SK-MEL-5 (cell line): ENCODE measurements at places on chromosomes 11 and 22. TPM values are rescaled to one million over a fixed set of nuclear protein-coding genes. Genes with fewer than 3 reads are reported as not detected.

GRCh38 chr11:14356342-14356741 is 2.6 kb downstream of the RRAS2 start:
- DNase-seq, result no peak

Gene KDM4E
- not detected in 2 replicates for total RNA-seq

Gene GLYAT
- not detected in 2 replicates for total RNA-seq

DNA sequence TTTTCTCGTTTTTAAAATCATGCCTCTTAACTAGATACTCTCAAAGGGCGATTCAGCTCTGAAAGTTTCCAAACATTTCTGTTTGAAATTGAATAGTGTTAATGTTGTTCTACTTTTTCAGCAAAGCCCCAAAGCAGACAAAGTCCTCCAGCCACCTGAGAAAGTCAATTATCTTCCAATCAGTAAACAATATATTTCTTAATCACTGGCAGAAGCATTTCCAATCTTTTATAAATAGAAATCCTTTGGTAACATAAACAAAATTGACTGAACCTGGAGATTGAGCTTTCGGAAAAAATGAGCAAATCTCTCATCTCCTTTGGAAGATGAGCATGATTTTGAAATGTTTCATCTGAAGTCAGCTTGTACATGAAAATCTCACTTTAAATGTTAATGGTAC is 84.4 kb upstream of the FIBIN start:
- no peak for DNase-seq

DNA sequence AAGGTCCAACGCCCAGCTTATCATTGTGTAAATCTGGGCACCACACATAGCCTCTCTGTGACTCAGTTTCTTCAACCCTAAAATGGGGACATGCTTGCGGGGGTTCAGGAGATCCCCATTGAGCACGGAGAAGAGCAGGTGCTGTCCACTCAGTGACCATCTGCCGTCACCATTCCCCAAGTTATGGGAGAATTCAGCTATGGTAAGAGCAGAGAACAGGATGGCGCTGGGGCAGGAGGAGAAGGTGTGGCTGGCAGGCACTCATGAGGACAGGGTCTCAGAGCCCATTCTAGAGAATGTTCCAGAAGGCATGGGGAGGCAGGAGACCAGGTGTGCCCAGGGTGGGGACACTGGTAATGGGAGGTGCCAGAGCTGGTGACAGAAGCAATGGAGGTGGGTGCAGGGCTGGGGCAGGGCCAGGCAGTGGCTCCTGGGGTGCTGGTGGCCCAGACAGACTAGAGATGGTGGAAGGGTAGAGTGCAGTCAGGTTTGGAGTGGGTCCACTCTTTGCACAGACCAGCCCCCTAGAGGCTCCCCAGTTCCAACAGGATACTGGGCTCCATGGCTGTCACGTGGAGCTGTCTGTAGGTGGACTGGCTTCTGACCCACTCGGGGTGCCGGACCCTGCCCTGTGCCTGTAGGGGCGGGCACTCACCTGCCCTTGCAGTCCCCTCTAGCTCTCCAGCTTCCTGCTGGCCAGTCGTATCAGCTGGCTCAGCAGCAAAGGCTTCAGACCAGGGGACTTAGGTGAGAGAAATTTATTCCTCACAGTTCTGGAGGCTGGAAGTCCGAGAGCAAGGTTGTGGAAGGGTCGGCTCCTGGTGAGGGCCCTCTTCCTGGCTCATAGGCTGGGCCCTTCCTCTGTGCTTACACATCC is 84.7 kb downstream of the CDKN1C start:
- no peak for DNase-seq

GRCh38 chr11:125443767-125444311 is 52.2 kb downstream of the FEZ1 start:
- DNase-seq, result no peak

Gene F2
- total RNA-seq, result not detected in 2 replicates

Gene TYMP
- 1.5 and 1.8 TPM in 2 replicates for total RNA-seq

DNA sequence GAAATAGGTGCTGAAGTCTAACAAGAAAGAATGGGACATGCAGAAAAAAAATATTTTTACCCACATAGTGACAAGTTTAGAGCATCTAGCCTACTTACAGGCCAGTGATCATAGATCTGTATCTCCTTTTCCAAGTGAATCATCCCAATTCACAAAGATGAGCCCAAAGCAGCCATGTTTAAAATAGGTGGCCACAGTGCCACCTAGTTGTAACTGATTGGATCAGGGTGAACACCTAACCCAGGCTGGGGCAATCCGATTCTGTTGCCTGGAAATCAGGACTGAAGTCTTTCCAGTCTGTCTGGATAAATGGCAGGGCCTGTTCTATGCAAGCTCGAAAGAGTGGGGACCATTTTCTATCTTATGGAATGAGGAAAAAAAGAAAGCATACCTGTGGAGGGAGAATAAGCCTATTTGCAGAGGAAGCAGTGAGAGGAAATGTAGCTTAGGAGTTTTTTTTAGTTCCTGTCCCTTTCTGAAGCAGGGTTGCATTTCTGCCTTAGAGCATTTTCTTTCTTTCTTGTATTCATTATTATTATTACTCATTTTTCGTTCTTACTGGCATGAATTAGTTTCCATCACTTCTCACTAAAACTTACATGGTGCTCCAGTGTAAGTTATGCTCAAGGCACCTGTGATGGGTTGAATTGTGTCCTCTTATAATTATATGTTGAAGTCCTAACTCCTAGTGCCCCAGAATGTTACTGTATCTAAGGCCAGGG is 113.2 kb upstream of the RAG2 start:
- peak; percentile 13 for DNase-seq

DNA sequence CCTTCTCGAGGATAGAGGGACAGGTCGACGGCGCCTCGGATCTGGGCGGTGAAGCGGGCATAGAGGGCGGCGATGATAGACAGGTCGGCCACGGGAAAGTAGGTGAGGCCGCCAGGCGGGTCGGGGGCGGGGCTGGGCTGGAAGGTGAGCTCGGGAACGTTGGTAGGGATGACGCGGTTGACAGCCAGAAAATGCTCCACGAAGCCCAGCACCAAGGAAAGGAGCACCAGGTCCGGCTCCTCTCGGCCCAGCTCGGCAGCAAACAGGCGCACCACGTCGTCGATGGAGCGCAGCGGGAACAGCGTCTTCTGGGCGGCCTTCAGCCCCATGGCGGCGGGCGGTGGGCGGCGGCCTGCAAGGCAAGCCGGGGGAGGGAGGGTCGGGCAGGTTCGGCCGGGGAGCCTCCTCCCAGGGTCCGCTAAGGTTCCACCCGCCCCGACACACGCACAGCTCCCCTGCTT is 540 bp downstream of the MEN1 start:
- DNase-seq, result no peak

DNA sequence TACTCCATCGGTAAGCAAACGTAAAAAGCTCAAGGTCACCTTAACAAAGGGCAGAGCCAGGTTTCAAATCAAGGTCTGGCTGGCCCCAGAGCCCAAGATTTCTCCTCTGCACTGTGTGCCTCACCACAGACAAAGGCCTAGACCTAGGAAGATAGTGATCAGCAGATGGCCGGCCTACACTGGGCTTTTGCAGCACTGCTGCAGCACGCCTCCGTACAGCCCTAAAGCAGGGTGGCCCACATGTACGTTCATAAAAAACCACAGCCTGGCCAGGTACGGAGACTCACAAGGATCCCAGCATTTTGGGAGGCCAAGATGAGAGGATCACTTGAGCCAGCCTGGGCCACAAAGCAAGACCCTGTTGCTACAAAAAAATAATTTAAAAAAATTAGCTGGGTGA is 106.3 kb upstream of the PITPNB start:
- no peak for DNase-seq

GRCh38 chr11:15114501-15115475 is at the start of gene INSC:
Gene INSC, plus strand, starts transcription at chr11:15114923. Its CDS starts 34,252 bp downstream, at chr11:15149175.
- no peak for DNase-seq

DNA sequence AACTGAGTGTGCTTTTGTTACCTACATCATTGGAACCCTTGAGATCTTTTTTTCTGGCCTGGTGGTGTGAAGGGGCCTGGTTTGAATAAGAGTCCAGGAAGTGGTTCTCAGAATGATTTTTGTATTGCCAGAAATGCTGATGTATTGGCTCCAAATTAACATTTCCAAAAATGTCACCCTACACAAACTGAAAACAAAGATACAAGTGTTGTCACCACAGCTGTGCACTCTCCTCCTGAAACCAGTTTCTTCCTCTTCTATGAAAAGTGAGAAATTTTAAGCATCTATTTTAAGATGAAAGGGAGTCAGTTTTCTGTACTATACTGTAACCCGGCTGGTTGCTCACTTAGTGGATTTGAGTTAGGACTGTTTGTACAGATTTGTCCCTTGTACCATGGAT is 218.8 kb downstream of the PGR start:
- DNase-seq, result no peak

GRCh38 chr11:12668166-12668565 is 6.1 kb upstream of the TEAD1 start:
- DNase-seq, result no peak

DNA sequence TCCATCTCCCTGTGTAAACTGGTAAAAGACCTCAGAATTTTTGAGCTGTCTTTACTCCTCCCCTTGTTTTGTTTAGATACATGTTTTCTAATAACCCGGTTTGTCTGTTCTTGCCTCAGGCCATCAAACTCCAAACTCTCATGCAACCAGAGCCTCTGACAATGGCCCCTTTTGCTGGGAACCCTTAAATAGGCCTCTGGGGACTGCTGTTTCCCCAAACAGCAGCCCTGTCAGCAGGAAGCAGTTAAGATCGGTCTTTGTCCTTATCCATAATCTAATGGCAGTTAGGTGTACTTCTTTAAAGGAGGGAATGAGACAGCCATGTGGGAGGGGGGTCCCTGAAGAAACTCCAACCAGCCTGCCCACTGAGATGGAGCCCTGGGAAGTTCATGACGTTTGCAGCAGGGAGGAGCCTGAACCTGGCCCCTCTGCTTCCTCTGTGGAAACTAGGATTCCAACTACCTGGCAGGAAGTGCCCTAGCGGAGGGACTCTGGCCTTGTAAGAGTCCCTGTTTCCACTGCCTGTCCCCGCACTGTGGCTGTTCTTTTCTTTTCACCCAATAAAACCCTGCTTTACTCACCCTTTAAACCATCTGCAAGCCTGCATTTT is 1354.4 kb downstream of the LRRC4C start:
- DNase-seq, result peak; percentile 82

- no peak for DNase-seq
These were observed 126.8 kb upstream of the RAG2 start for GRCh38 chr11:36724742-36725385.

Gene CD3D
- total RNA-seq, result not detected in 2 replicates

DNA sequence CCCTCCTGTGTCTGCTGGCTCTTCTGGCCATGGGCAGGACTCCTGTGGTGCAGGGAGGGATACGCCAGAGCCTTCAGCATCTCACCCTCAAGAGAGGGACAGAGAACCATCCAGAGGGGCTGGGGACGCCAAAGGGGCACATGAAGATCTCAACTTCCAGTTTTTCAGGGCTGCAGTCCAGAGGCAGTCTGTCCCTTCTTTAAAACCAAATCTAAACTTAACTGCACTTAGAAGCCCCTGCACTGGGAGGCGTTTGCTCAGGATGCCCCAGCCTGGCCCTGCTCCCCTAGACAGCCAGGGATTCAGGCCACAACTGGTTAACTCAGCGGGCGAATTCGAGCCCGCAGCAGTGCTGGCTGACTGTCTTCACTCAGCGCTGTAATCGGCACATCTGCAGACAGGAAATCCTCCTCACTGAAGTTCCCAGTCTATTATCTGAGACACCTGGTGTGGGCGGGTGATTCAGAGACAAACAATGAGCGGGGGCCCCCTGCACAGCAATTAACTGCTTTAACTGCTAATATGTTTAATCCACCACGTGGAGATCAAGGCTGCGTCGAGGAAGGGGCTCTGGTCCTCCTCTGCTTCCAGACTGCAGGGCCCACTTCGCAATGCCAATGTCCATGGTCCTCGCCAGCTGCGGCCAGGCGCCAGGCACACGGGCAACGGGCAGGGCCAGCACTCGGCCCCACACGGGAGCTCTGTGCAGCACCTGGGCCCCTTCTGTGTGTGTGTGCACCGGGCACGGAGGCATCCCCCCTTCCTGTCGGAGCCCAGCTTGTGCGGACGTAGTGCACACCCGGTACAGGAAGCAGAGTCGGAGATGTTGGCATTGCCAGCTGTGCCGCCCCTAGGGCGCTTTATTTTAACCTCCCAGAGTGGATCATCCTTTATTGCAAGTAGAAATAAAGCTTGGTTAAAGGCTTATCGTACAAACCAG is 36.9 kb upstream of the GNB1L start:
- no peak for DNase-seq

GRCh38 chr22:45974498-45974897 is 2.5 kb downstream of the WNT7B start:
- no peak for DNase-seq

Gene OSBP2
- total RNA-seq, result 1.6 and 1.8 TPM in 2 replicates

DNA sequence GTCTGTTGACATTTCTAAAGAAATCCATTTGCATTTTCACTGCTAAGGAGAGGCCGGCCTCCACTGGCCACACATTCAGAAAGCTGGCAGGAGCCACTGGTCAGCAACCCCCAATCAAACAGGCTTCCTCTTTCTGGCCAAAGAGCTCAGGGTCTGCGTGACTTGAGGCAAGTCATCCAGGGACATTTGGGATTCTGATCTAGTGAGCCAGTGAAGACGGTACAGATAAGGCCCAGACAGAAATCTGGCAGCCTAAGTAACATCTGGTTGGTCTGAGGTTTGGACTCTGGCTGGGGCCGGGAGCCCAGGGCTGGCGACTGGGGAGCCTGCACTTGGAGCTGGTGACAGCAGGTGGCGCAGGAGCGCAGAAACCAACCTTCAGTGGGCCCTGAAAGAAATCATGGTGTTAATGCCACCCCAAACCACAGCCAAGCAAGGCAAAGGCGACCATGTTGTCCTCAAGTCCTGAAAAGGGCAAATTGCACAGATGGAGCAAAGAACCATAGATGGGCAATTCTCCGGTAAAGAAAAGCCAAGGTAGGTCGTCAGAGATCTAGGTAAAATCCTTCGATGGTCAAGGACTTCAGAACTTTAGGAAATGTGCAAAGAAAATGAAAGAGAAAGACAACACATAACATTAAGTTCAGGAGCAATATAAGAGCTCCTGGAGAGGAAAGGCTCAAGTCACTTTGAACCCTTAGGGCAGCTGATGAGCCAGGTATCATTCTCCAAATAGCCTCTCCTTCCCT is 99.4 kb upstream of the BLID start:
- DNase-seq, result peak; percentile 70

Gene PPP1R14B
- total RNA-seq, result 138 and 162 TPM in 2 replicates

Gene H19
- 8.8 and 11.1 TPM in 2 replicates for total RNA-seq

GRCh38 chr22:17890245-17890671 is 116.0 kb upstream of the BID start:
- DNase-seq, result no peak
